ENCODE measurements at places on chromosomes 5 and 9.

- DNase-seq, result no peak
Observed at GRCh38 chr9:18786911-18787650, 245.9 kb downstream of the SAXO1 start.

DNA sequence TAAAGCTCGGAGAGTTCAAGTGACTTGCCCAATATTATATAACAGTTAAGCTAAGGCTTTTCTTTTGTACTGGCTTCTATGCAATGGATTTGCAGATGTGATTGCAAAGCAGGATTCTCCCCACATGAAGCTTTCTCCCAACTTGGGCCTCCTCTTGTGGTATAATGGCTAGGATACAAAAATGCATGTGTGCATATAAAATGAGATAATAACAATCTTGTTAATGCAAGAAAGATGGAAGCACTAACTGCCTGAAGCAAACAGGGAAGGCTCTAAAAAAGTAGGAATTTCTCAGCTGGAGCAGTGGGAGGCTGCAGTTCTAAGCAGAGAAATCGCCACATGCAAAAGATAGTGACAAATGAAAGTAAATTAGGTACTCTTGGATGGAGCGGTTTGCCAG lies 444.2 kb upstream of the RIOK2 start:
- DNase-seq, result no peak

- DNase-seq, result no peak
Observed at GRCh38 chr9:9913276-9913832, 699.4 kb downstream of the PTPRD start.

- DNase-seq, result no peak
Observed at GRCh38 chr5:109877670-109878045, 187.9 kb downstream of the MAN2A1 start.

- DNase-seq, result no peak
Observed at GRCh38 chr9:80602291-80602690, 1030.5 kb downstream of the TLE4 start.

Measured in cortex of kidney (tissue), 1 donor.